Cortex of kidney (tissue), 1 donor: ENCODE measurements at places on chromosomes 2 and 18.

- DNase-seq = no peak
Measured at GRCh38 chr2:174794851-174795374, 30.6 kb upstream of the CHRNA1 start.

GRCh38 chr2:65548576-65549256 is 116.3 kb upstream of the SPRED2 start:
- DNase-seq = no peak

- DNase-seq = no peak
Measured at GRCh38 chr2:34663314-34663713, 1064.2 kb upstream of the FAM98A start.

DNA sequence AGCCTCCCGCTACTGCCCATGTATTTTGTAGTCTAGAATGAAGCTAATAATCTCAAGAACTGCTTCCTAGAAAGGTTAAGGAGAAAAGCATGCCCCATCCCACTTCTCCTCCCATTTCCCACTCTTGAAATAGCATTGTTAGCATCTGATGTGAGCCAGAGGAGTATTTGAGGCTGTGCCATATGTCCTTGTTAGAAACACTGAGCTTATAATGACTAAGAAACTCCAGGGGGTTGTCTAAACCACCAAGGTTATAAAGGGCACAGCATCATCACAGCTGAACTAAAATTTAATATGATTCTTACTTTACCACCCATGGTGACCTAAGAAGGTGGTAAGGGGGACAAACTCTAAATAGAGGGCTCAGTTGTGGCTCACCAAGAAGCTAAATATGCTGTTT is 16.6 kb downstream of the TSPYL6 start:
- DNase-seq = no peak

DNA sequence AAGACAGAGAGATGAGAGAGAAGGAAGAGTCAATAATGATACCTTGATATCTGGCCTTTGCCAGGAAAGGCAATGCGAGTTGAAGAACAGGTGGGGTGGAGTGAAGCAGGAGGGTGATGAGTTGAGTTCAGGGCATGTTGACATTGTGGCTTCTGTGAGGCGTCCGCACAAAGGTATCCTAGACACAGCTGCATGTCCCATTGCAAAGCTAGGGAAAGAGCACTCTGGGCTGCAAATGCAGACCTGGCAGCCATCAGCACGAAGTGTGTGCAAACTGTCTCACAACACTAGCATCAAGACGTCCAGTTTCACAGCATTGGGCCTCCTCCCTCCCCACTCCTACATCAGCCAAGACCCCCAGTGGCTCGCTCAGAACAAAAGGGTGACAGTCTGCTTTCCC is 36.1 kb downstream of the TEX51 start:
- no peak for DNase-seq

- no peak for DNase-seq
Measured at GRCh38 chr18:58668897-58669296, 2.4 kb upstream of the MALT1 start.

- no peak for DNase-seq
Measured at GRCh38 chr2:88263861-88264260, 93.7 kb downstream of the THNSL2 start.

GRCh38 chr2:65366595-65367125 is 65.7 kb downstream of the SPRED2 start:
- DNase-seq = no peak

- DNase-seq = no peak
Measured at GRCh38 chr2:36982467-36982866, 16.1 kb upstream of the STRN start.

- no peak for DNase-seq
Measured at GRCh38 chr2:120301284-120301683, 44.7 kb upstream of the INHBB start.

DNA sequence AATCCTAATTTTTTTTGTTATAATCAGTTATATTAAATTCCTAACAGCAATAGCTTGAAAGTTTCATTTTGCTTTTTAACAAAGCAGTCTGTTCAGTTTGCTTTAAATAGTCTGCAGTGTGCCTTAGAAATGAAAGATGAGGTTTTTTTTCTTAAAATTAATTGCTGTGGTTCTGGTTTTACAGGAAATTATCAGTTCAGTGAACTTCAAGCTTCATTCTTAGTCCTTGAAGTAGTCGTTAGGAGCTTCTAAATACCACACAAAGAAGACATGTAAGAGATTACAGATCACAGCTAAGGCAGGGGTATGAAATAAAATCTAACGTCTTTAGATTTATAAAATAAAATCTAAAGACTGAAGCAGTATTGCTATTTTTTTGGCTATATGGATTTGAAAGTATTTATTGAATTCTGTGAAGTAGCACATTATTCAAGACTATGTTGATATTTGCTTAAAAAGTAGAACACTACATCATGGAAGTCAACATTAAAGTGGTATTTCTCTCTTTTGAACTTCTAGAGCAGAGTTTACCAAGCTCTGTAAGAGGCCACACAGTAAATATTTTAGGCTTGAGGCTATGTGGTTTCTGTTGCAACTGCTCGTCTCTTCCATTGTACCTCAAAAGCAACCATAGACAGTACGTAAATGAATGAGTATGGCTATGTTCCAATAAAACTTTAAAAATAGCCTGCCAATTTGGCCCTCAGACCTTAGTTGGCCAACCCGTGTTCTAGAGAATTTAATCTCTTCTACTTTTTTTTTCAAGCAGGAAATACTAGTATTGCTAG is 81.5 kb upstream of the STON1 start:
- DNase-seq = no peak

- no peak for DNase-seq
Measured at GRCh38 chr2:231392431-231393148, 2.9 kb upstream of the B3GNT7 start.

DNA sequence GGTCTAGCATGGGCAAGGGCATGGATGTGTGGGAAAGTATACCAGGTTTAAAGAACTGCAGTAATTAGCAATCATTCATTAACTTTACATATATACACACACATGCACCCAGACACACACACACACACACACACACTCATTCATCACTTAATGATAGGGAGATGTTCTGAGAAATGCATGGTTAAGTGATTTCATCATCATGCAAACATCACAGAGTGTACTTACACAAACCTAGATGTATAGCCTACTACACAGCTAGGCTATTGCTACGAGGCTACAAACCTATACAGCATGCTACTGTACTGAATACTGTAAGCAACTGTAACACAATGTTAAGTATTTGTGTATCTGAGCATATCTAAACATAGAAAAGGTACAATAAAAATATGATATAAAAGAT is 83.6 kb downstream of the COLEC12 start:
- DNase-seq = no peak

DNA sequence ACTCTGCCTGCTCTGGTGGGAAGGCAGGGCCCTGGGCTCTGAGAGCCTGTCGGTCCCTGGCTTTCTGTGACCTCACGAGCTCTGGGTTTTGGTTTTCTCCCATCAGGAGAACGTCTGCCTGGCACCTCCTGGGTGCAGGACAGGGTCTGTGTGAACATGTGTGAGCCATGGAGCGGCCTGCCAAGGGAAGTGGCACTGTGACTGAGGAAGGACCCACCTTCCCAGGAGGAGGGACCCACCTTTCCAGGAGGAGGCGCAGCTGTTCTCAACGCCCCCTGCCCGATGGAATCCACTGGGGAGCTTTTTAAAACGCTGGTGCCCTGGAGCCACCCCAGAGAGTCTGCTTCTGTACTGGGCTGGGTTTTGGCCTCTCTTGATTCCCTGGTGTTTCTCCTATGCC is 168.7 kb downstream of the GLI2 start:
- no peak for DNase-seq

- no peak for DNase-seq
Measured at GRCh38 chr2:220748875-220749479, 823.1 kb downstream of the EPHA4 start.

GRCh38 chr18:51160646-51161045 is 36.8 kb downstream of the MEX3C start:
- DNase-seq = no peak

DNA sequence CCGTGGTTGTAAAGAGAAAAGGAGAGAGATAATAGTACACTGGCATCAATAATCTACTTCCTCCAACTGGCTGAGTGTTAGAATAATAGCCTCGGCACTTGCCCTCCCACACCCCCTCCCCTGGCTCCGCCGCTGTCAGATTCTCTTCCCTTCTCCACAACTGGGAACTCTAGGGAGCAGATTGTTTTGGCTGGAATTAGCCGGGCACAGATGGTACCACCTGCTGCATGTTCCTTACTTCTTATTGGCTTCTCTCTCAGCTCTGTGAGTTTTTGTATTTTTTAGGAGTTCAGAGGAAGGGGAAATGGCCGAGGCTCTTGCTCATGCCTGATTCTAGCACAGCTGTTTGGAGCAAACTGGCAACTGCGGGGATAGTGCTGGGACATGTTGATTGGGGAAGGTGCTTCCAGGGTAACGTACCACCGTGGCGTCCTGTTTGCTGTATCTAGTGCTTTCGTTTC is 140.0 kb downstream of the ZEB2 start:
- DNase-seq = no peak

GRCh38 chr18:24936691-24937090 is 415.3 kb downstream of the ZNF521 start:
- DNase-seq = no peak

- no peak for DNase-seq
Measured at GRCh38 chr2:166234112-166234846, 106.5 kb upstream of the SCN1A start.

DNA sequence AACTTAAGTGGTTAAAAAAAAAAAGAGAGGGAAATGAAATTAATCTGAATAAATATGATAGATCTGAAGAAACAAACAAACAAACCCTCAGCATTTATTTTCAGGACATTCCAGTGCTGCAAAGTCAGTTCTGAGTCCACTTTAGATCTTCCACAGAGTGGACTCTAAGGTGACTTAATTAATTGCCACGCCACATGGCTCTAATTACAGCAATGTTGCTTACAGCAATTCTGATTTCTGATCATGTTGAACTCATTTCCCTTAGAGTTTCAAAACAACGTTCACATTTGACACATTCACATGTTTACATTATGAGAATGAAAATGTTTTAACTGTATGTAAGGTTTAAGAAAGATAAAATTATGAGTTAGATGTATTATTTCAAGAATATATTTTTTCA is 38.6 kb upstream of the RASGRP3 start:
- DNase-seq = no peak

- DNase-seq = no peak
Measured at GRCh38 chr18:50745945-50746344, 73.9 kb downstream of the MRO start.

DNA sequence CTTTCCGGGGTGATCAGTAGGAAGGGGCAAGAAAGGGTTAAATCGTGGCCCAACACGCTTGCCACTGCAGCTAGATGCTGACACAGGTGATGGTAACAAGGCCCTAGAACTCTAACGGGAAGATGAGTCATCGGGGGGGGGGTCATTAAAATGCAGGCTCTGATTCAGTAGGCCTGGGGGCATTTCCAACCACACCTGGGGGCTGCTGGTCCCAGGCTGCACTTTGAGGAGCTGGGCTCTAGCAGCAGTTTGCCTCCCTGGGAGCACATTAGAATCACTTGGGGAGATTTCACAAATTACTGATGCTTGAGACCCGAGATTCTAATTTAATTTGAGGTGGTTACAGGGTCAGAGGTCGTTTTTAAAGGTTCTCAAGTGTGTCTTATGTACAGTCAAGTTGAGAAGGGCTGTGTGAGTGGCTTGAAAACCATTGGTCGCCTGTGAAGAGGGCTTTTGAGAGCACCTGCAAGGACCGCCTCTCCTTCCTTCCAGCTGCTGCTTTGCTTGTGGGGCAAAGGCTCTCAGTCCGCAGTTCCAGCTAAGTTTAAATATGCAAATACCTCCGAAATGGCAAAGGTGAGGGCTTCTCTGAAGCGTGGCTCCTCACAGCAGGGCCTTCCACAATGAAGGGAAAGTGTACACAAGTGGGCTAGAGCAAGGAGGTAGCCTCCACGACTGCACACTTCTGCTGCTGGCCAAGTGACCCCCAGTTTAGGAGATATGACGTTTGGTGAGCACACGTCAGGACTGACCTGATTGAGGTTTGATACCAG is 128.0 kb upstream of the MSH6 start:
- no peak for DNase-seq

- no peak for DNase-seq
Measured at GRCh38 chr2:238868616-238869292, 20.9 kb downstream of the TWIST2 start.

DNA sequence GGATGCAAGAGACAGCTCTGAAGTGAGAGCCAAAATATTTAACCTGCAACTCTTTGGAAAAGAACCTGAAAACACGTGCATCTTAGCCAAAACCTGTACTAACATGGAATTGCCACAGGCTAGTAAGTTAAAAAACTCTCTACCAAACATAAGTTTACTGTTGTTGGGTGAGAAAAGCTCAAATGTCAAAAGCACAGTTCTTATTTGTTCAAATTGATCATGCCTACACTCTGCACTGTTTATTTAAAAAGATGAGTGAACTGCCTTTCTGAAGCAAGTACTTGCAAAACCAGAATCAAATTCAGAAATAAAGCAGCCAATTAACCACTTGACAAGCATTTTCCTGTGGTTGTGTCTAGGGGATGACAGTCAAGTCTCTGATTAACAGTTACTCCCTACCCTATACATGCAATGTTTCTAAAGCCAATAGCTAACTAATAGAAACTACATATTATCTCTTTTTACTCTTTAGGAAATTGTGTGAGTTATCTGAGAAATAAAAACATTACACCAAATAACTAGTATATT is 5.6 kb downstream of the IKZF2 start:
- DNase-seq = no peak

DNA sequence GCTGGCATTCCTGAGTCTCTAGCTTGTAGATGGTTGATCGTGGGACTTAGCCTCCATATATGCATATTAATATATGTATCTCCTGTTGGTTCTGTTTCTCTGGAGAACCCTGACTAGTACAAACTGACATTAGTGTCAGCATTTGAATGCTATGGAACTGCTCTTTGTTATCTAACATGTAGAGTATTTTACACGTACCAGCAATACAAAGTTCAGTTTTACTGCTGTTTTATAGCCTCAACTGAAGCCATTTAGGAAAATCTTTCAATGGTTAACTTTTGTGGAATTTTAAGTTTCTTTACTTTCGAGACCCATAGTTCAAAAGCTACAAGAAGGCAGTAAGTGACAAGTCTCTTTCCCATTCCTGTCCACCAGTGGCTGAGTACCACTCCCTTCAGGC is 418.4 kb downstream of the NUP35 start:
- DNase-seq = no peak

DNA sequence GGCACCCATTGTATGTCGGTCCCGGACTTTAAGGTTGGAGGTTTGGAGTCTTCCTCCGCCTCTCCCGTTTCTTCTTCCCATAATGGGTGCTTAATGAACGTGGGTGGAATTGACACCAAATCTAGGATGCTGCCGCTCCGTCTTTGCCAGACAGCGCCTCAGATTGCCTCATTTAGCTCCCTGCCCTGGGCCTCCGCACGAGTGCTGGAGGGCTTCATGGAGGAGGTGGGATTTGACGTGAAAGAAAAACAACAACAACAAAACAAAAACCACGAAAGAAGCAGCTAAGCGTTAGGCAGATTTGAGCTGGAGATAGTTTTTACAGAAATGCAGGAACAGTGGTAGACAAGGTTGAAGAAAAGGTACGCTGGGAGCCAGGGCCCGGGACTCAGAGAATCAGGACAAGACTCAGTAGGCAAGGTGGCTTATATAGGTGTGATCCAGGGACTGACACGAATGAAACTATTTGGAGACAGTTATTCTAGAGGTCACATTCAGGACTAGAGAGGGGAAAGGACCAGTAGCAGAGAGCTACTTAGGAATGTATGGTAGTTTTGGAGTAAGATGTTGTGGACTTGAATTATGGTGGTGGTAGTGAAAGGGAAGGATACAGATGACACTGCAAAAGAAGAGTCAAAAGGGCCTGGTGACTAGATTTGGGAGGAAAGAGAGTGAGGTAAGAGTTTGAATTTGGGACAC is 605 bp downstream of the ZNF2 start:
- DNase-seq = no peak

GRCh38 chr2:25312958-25313710 is 28.6 kb downstream of the DNMT3A start:
- DNase-seq = no peak

GRCh38 chr2:105827351-105828096 is 82.8 kb downstream of the NCK2 start:
- DNase-seq = no peak
